ENCODE measurements at places on chromosomes 13 and 19. TPM values are rescaled to one million over a fixed set of nuclear protein-coding genes. Genes with fewer than 3 reads are reported as not detected.

DNA sequence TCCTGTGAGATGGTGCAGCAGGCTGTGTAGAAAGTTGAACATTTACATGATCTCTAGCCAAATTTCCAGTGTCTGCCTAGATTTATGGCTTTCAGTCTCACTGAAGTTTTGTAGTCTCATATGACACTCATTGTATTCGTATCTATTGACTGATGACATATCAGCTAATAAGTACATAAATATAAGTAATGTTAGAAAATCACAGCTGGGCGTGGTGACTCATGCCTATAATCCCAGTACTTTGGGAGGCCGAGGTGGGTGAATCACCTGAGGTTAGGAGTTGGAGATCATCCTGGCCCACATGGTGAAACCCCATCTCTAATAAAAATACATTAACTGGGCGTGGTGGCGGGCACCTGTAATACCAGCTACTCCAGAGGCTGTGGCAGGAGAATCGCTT is 54.7 kb upstream of the HTR2A start:
- no peak for DNase-seq

DNA sequence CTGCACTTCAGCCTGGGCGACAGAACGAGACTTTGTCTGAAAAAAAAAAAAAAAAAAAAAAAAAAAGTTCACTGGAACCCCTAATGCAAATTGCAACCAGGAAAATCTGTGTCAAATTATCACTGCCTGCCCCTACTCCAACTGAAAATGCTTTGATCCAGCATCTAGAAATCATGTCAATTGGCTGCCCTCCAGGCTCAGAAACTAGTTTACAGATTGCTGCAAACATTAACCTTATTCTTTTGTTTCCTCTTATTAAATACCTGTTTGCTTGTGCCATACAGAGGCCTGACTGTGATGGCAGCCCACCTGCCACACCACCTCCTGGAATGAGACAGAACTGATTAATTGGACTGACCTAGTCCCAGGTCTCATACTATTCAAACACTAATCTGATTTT is 18.6 kb upstream of the AKT2 start:
- DNase-seq, result no peak

DNA sequence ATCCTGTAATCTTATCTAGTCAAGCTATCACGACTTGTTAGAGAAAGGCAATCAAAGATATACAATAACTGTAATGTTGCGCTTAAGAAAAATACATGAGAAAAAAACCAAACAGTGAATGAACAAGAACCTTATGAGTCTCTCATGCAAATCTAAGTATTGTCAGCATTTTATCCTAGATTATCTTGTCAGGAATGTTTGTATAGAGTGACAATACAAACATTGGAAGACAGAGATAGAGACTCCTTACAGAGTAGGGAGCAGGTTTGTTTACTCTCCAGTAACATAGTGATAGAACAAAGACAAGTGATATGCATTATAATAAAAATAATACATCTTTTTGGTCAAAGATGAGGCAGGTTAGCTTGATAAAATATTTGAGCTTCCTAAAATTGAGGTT is 444.8 kb downstream of the SLITRK5 start:
- DNase-seq, result no peak

GRCh38 chr13:58376775-58377174 is 745.2 kb downstream of the PCDH17 start:
- no peak for DNase-seq

DNA sequence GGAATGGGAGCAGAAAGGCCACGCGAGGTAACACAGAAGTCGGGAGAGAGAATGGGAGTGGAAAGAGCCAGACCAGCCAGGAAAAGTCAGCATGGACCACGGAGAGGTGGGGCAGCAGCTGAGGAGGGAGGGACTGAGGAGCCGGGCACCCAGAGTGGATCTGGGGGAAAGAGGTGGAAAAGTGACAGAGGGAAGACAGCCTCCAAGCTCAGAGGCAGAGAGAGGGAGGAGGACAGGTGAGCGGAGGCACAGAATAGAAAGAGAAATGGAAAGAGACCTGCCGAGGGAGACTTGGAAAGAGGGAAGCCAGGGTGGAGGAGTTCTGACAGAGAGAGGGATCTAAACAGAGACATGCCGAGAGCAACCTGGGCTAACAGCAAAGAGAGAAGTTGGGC is 1.6 kb downstream of the GRIK5 start:
- no peak for DNase-seq

DNA sequence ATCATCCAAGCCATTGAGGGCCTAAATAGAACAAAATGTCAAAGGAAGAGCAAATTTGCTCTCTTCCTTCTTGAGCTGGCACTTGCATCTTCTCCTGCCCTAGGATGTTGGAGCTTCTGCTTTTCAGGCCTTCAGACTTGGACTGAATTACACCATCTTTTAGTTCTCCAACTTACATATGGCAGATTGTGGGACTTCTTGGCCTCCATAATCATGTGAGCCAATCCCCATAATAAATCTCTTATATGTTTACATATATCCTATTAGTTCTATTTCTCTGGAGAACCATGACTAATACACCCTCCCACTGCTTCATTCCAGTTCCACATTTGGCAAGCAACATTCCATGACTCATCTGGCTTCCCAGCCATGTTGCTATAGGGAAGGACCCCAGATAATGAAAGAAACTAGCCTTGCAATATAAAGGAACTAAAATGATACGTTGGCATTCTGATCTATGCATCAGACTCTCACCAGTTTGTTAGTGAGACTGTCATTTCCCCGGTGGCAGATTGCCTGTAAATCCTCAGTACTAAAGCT is 11.0 kb upstream of the ACOD1 start:
- DNase-seq, result no peak

DNA sequence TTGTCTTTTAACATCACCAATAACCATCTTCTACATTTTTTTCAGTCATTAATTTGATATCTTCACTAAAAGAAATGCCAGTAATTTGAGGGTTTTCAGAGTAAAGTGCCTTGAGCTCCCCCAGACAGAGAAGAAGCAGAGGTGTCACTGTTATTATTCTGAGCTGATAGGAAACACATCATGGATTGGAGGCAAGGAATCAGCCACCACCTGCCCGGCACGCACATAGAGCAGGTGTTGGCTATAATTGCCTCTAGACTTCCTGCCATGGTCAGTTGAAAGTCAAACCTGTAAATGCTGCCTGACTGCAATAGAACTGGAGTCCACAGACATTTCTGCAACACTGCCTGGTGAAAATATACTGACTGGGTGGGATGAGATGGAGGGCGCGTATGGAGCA is 776.6 kb downstream of the UQCRFS1 start:
- DNase-seq, result no peak

- DNase-seq, result no peak
These were observed 25.5 kb upstream of the TFDP1 start for GRCh38 chr13:113559061-113559460.

DNA sequence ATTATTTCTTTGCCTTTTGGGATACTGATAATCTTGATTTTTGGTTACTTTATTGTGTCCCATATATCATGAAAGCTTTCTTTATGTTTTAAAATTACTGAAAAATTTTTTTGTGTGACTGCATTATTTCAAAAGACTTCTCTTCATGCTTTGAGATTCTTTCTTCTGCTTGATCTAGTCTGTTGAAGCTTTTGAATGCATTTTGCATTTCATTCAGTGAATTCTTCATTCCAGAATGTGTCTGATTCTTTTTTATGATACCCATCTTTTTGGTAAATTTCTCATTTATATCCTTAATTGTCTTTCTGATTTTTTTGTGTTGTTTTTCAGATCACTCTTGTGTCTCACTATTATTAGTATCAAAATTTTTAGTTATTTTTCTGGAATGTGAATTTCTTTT is 210.1 kb downstream of the GGACT start:
- DNase-seq, result no peak

DNA sequence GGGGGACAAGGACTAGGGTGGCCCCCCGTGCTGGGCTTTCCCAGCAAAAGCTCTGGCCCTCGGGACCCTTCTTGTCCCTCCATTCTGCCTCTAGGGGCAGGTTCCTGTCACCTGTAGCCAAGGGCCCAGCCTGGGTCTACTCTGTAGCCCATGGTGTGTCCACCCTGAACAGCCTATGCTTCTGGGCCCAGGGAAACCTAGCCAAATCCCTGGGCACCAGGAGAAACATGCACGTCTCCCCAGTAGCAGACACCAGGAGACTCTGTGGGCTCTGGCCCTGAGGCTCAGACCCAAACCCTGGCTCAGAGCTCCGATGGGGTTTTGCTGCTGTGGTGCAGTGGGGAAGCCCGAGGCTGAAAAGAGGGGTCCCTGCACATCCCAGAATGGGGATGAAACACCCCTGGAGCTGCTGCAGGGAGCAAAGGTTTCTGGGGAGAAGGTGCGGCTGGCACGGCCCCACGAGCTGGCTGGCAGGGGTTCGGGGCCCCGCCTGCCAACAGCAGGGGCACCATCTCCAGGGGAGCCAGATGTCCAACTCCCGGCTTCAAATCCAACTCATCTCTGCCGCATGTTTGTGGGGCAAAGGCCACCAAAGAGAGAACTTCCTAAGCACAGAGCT is 18.2 kb downstream of the CEBPG start:
- no peak for DNase-seq

DNA sequence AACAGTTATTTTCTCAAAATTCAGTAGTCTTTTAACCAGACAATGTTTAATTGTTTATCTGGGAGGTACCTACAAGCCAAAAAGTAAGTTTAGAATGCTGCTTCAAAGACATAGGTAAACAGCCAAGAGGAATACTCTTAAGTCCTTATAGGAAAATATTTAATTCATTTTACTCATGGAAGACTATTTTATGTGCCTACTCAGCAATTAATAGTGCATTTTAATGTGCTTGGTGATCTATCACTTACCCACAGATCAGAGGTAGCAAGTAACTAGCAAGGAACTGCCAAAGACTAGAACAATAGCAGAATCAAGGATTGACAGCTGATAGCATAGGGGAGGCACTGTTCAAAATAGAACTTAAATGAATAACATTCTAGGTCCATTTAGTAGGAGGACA is 60.4 kb downstream of the DNAJC15 start:
- DNase-seq, result no peak

GRCh38 chr13:84082462-84082861 is 200.2 kb upstream of the SLITRK1 start:
- DNase-seq, result no peak

DNA sequence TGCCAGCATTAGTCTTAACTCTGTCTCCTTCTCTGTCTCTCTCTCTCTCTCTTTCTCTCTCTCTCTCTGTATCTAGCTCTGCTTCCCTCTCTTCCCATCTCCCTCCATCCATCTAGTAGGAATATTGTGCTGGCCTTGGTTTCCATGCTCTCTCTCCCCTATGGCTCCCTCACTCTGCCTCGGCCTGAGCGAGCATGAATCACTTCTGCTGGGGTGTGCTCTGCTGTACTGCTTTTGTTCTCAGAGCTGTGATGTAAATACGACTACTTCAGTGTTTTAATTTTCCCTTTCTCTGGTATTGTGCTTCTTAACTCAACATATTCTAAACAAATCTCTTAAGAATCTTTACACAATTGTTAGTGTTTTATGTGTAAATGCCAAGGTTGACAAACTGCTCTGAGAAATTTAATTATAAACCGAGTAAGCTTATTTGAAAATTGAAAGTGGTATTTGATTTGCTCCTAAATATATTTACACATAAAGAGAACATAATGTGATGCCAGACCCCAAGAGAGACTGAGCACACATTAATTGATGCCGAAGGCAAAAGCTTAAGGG is 211.5 kb upstream of the KL start:
- no peak for DNase-seq

DNA sequence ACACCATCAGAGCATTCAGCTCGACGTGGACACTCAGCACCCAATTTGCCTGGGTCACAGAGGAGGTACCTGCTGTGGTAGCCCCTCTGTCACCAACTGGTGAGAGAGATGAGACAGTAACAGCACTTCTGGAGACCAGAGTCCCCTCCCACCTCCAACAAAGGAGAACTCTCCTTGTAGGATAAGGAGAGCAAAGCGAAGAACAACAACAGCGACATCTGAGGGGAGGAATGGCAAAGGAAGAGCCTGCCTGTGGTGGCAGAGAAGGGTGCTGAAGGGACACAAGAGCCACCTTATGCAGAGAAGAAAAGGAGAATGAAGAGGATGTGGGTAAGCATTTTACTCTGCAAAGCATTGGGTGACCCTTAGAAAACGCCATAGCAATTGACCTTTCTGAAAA is 167.8 kb downstream of the ABCC4 start:
- no peak for DNase-seq

DNA sequence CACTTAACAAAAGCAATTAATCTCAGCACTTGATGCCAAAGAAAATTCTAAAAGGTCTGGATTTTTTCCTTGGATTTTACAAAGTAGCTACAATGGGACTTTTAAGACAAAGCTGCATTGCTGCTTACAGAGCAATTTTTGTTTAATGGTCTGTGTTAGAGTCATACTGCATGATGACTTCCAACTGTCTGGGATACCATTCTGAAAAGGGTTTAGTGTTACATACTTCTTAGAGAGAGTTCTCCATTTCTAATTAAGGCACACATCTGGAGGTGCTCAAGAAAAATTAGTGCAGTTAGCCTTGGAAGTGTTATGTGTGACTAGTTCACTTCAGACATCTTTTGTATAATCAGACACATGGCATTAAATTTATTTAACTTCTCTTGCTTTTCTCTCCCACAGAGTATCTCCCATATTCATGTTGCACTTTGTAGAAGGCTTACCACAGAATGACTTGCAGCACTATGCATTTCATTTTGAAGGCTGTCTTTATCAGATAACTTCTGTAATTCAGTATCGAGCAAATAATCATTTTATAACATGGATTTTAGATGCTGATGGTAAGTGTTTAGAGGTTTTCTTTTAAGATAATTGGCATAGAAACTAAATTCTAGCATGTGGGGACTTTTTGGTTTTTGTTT is 35.1 kb downstream of the USPL1 start:
- DNase-seq, result no peak

DNA sequence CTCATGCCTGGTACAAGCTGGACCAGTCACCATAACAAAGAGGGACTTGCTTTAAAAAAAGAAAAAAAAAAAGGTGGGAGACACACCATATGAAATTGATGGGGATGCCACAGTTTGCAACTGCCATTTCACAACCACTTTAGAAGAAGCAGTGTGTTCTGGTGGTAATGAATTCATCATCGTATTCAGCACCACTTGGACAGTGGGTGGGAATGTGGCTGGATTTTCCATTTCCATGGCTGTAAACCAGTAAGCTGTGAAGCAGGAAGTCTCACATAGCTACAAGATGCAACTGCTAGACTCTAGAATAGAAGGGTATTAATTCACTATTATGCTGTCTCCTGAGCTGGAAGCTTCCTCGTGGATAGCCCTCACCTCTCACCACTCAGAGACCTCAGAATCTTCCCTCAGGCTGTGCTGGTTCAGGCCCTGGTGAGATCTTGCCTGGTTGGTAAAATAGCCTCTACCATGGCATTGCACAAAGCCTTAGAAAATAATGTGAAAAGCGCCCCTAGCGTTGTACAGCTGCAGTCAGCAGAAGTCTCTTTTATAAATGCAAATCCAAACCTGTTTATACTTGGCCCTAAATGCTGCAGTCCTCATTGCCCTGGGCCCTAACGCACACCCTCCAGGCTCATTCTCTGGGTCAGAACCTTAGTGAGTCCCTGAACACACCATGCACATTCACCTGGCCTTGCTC is 150.7 kb downstream of the KCTD15 start:
- DNase-seq, result no peak

Gene VAV1
- total RNA-seq, result 68.9 TPM

Gene ZNF534
- total RNA-seq, result not detected

Gene TEAD2
- total RNA-seq, result not detected

Gene ZNF229
- total RNA-seq, result 0.25 TPM

Gene SERPINE3
- total RNA-seq, result not detected

Gene CFAP97D2
- not detected for total RNA-seq

Gene MISP
- total RNA-seq, result not detected

Gene SLC39A3
- total RNA-seq, result 39.4 TPM

Gene ZNF615
- total RNA-seq, result 6.7 TPM

Gene CRB3
- total RNA-seq, result 0.46 TPM

Gene CRX
- not detected for total RNA-seq

Gene NOSIP
- total RNA-seq, result 67.1 TPM

Gene UBE2S
- 210 TPM for total RNA-seq

Gene KIR3DL1
- not detected for total RNA-seq

All from activated T-helper 2 cell treated with anti-CD3 and anti-CD28 coated beads, Interferon-gamma antibody, Interleukin-2, Interleukin-4, amounts not matched to agents 10 μg/mL and 5 μg/mL and 100 μg/mL, durations not matched to agents 14 hours and 24 hours and 36 hours (primary cell).